ENCODE measurements at places on chromosomes 2 and 18. TPM values are rescaled to one million over a fixed set of nuclear protein-coding genes. Genes with fewer than 3 reads are reported as not detected.

Gene LIMS3
- 2.1 TPM for total RNA-seq

Gene AP1S3
- 61.7 TPM for total RNA-seq

Gene PRSS56
- not detected for total RNA-seq

Gene GAL3ST2
- 0.26 TPM for total RNA-seq

Gene PLGLB2
- total RNA-seq: 2.6 TPM

Gene CGREF1
- total RNA-seq: 6.9 TPM

Gene TMEM37
- 0.76 TPM for total RNA-seq

Gene MPHOSPH10
- 20.9 TPM for total RNA-seq

Gene HOXD4
- total RNA-seq: 1.6 TPM

Gene LINC00305
- not detected for total RNA-seq

Gene LMAN2L
- 16.9 TPM for total RNA-seq

Gene TMEM169
- total RNA-seq: 0.22 TPM
